ENCODE measurements at places on chromosomes 5 and 9.
A peak's percentile ranks its signal among the peaks of the same experiment; 100 is the strongest.

- DNase-seq, result no peak
Measured at GRCh38 chr9:2299156-2299842, 284.2 kb downstream of the SMARCA2 start.

DNA sequence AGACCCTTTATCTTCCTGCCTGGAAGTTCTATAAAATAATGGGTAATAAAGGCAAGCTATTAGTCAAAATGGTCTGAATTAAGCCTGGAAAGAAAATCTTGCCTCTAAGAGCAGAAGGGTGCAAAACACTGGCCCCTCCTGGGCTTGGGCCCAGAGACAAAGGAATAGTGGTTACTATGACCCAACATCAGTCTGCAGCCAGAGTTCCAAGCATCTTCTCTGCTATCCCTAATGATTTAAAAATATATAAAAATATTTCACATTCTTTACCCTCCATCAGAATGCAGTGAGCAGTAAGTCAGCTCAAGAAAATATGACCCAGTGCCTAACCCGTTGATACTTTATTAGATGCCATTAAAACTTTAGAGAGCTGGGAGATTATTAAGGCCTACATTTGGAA is 14.7 kb downstream of the TNFAIP8 start:
- no peak for DNase-seq

DNA sequence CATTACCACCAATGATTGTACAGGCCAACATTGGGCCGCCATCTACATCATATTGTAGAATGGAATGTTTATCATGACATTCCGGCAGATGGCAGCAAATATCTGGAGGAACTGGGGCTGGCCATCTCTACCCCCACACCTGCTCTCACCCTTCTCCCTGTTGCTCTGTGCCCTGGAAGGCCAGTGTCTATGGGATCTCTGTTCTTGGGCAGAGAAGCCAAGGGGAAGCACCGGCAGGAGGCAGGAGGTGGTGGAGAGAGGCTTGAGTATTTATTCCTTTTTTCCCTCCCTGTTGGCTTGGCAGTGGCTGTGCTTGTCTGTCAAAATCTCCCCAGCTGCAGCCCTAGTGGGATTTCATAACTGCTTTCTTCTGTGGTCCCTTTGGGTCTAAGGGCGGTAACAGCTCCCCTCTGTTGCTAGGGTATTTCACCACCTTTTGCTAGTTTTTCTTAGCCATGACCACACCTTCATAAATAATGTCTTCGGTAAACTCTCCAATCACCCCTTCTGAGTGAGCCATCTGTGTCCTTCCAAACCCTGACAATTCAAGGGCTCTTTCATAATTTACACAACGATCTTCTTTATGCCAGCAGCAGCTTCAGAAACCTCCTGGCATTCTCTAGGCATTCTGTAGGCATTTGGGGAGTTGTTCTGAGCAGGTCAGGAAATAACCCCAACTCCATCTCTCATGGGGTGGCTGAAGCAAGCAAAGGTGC is 225.8 kb downstream of the MELK start:
- DNase-seq, result no peak

GRCh38 chr5:156534906-156535485 is 208.0 kb downstream of the SGCD start:
- DNase-seq, result no peak

DNA sequence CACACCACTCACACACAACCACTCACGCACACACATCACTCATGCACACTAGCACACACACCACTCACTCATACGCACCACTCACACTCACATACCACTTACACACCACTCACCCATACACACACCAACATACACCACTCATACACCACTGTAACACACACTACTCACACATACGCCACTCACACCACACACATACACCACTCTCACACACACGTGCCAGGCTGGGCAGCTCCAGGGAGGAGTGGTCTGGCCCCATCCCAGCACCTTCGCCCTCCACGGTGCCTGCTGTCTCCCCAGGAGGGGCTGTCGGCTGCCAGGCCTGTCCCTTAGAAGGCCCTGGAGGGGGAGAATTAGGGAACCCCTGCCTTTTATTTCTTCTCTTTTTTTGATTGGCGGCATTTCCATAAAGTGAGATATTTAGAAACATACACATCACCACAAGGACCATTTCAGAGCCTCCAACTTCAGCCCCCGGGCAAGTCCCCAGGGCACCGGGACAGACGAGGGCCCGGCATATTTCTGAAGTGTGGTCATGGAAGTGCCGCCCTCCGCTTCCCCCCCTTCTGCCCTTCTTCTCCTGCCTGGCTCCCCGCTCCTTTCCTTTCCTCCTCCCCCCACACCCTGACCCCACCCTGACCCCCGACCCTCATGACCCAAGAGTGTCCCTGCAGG is 6.3 kb upstream of the ASB6 start:
- DNase-seq, result no peak

DNA sequence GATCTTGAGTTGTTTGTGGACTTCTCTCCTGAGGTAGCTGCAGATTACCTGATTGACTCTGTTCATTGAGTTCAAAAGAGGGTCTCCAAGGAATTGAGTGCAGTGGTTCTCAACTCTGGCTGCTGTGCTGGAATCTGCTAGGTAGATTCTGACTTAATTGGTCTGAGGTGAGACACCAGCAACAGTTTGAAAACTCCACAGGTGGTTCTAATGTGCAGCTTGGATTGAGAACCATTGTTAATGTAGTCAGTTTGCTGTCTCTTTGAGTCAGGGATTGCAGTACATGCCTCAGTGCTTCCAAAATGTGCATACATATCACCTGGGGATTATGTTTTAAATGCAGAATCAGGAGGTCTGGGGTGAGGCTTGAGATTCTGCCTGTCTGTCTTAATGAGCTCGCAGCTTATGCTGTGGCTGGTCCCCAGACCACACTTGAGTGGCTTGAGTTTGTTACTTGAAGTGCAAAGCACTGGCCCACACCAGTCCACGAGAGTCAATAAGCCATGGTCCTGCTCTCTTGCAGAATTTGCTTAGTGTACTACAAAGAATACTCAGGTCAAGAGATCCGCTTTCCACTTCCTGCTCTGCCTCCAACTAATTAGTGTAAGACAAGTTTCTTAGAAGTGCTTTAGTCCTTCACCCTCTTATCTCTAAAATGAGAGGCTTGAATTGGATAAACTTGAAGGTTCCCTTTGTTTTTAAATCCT is 82.3 kb downstream of the ATG10 start:
- DNase-seq, result no peak

GRCh38 chr9:5518937-5519319 is 8.6 kb downstream of the PDCD1LG2 start:
- peak; percentile 57 for DNase-seq

DNA sequence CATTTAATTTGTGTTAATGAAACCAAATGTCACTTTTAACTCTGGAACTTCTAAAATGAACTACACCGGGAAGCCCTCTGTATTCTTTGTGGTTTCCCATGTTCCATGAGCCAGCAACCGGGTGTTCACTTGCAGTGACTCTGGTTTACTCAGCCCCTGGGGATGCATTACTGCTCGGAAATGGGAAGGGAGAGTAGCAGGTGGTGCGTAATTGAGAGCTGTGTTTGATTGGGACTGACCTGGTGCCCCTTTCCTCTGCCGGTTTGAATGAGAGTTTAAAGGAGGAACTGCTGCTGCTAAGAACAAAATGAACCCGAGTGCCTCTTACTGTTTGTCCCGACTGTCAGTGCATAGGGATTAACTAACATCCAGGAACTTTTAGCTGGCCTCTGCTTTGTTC is 100.1 kb upstream of the DHFR start:
- peak; percentile 51 for DNase-seq

GRCh38 chr5:19960451-19960850 is 27.5 kb downstream of the CDH18 start:
- DNase-seq, result no peak

GRCh38 chr5:168878135-168878745 is 299.1 kb upstream of the PANK3 start:
- DNase-seq, result no peak

DNA sequence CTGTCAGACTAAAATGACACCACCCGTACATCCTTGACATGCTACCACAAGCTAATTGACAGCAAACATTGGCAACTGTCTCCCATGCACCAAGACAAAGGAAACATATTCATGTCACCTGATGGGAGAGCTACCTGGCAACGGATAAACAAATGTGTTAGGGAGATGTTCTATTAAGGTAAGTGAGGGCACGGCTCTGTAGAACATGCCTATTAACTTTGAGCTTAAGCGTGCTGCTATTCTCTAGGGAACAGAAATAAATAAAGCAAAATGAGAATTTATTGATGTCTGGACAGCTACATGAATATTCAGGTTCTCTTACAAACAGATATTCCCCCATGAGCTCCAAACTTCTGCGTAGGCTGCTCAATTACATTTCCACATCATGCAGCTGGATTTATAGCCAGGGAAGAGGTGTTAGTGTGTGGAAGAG is 361.4 kb upstream of the RFX3 start:
- no peak for DNase-seq

- no peak for DNase-seq
Measured at GRCh38 chr5:146883511-146883910, 5.0 kb upstream of the PPP2R2B start.

- no peak for DNase-seq
Measured at GRCh38 chr9:126459965-126460843, 133.6 kb downstream of the MVB12B start.

GRCh38 chr5:138148811-138149210 is 9.6 kb upstream of the NME5 start:
- DNase-seq, result no peak

DNA sequence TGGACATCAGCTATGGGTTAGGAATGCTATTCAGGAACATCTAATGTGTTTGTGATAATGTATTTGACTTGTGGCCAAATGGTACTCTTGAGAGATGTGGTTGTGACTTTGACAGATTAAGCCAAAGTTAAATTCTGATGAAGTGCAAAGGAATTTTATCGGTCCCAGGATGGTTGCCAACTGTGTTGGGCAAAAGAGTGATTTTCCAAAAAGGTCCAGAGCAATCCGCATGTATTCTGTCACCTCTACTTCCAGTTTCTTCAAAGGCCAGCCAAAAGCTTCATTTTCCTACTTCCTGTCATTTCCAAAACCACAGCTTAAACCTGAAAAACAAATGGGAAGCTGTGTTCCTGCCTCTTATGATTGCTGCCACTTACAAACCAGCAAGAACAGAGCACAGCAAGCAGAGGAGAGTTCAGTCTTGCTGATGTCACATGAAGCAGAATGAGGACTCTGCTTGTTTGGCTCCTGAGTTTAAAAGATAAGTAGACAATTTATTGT is 59.8 kb downstream of the MARCHF3 start:
- no peak for DNase-seq

- no peak for DNase-seq
Measured at GRCh38 chr5:181039471-181039870, 595 bp upstream of the BTNL9 start.

- no peak for DNase-seq
Measured at GRCh38 chr5:30104872-30105596, 1088.5 kb upstream of the CDH6 start.

DNA sequence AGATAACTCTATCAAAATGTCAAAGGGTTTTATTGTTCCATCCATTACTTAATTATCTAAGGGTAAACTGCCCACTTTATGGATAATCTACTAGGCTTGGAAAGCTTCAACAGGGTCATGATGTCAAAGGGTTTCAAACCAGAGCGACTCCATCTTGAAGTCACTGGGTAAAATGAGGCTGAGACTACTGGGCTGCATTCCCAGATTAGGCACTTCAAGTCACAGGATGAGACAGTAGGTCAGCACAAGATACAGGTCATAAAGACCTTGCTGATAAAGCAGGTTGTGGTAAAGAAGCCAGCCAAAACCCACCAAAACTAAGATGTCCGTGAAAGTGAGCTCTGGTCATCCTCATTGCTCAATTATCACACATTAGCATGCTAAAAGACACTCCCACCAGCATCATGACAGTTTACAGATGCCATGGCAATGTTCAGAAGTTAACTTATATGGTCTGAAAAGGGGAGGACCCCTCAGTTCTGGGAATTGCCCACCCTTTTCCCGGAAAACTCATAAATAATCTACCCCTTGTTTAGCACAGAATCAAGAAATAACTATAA is 138.6 kb downstream of the GNAQ start:
- DNase-seq, result no peak

DNA sequence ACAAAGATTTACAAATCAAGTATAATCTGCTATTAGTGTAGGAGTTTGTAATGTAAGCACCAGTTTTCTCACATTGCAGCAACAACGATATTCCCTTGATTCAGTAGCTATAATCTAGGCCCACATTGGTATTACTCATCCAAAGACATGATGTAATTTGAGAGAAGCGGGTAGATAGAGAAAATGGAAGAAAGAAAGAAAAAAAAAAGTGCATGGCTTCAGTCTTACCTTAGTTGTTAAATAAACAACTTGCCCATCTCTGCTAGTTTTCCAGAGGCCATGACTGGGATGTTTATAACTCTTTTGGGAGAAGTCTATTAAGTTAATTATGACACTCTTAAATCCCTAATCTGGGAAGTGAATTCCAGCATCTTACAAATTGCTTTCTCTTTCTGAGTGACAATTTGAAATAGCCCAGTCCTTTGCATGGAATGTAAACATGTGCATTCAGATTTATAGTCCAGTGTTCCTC is 2.8 kb downstream of the MELK start:
- no peak for DNase-seq

DNA sequence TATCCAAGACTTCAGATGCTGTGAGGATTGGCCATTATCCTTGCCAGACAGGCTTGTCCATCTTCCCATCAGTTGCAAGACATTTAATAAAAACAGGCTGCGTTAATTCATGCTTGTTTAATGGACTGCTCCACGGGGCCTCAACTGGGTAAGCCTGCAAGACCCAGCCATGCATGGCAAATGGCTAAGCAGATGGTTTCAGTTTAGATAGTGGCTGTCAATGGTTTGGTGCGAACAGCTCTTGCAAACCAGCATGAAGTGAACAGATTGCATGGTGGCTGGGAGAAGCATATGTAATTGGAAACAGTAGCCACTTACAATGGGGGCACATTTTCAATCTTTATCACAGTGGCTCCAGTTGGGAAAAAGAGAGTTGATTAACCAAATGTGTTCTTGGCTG is 628.2 kb upstream of the KLF4 start:
- DNase-seq, result no peak

DNA sequence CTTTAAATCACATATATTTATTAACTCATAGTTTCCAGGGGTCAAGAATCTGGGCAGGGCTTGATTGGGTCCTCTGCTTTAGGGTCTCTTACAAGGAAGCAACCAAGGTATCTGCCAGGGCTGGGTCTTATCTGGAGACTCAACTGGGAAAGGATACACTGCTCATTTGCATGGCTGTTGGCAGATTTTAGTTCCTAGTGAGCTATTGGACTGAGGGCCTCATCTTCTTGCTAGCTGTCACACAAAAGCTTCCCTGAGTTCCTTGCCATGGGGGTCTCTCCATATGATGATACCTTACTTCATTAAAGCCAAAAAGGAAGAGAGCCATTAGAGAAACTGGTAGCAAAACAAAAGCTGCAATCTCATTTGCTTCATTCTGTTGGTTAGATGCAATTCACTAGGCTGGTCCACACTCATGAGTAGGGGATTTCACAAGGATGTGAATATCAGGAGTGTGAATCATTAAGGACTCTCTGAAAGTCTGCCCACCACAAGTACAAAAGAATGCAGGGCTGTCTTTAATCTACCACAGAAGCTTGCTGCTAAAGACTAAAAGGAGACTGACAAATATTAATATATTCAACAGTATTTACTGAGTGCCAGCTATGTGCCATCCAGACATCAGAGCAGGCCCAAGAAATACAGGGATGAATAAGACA is 42.0 kb upstream of the TIMD4 start:
- no peak for DNase-seq

GRCh38 chr5:84119252-84119651 is 265.4 kb downstream of the EDIL3 start:
- no peak for DNase-seq

Data from activated CD4-positive, alpha-beta T cell treated with anti-CD3 and anti-CD28 coated beads, Interleukin-2, amount 50 U/mL, for 48 hours (primary cell).